ENCODE measurements at places on chromosomes 3 and 15.

GRCh38 chr3:142664819-142665218, 59.0 kb upstream of the TRPC1 start:
- DNase-seq, result no peak

DNA sequence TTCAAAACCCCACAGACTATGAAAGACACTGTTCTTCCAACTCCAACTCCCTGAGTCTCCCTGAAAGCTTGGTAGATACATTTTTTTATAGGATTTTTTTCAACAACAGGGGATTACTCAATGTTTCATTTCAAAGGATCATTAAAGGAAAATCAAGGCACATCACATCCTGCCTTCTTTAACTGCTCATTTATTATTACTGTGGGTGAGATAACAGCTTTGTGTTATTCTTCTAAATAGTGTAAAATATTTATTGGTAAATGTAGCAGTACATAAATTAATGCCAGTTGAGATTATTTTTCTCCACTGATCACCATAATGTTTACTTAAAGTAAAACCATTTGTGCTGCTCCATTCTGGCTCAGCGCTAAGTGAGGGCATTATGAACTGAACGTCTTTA, 57.2 kb downstream of the AGBL1 start:
- no peak for DNase-seq

- DNase-seq, result no peak
Observed at GRCh38 chr3:38247366-38248035, 18.1 kb upstream of the SLC22A13 start.

GRCh38 chr15:74196175-74196574, 6.4 kb downstream of the STRA6 start:
- DNase-seq, result no peak

GRCh38 chr3:134378818-134379217, 4.6 kb upstream of the AMOTL2 start:
- DNase-seq, result no peak

Data from GDM1 (cell line).